ENCODE measurements at places on chromosomes 6 and 20. TPM values are rescaled to one million over a fixed set of nuclear protein-coding genes. Genes with fewer than 3 reads are reported as not detected.

DNA sequence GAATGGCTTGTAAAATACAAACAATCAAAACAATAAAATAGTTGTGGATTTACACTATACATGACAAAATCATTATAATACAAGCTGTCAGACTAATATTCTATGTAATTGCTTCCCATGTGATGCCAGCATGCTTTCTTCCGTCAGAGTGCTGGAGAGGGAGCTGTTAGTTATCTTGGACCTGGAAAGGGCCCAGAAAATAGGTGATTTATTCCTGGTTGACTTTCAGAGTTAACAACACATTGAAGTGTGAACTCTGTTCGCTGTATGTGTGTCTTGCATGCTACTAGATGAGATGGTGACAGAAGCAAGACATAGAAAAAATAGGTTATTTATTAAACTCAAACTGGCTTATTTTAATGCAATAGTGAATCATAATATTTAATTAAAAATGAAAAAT is 70.2 kb downstream of the CDYL start:
- no peak for DNase-seq

DNA sequence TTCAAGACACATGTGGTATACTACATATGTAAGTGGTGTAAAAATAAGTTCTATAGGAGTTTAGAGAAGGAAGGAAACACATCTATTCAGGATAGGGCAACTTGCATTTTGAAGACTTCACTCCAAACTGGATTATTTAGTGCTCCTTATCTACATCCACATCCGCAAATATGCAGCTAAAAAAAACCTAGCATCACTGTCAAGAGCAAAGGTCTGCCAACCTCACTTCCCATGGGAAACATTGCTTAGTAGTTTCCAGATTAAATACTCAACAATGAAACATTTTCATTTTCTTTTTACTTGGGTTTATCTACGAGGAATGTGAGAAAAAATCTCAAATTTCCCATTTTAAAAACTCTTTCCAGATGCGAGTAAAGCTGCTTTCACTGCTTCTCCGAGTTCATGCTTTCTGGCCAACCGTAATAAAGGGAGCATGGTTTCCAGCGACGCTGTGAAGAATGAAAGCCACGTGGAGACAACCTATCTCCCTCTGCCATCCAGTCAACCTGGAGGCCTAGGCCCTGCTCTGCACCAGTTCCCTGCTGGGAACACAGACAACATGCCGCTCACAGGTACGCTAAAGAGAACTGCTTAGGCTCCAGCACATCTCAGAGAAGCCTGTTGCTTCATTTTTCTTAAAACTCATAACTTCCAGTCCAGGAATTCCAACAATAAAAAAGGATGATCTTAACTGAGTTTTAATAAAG is 48.2 kb downstream of the RFX6 start:
- no peak for DNase-seq

DNA sequence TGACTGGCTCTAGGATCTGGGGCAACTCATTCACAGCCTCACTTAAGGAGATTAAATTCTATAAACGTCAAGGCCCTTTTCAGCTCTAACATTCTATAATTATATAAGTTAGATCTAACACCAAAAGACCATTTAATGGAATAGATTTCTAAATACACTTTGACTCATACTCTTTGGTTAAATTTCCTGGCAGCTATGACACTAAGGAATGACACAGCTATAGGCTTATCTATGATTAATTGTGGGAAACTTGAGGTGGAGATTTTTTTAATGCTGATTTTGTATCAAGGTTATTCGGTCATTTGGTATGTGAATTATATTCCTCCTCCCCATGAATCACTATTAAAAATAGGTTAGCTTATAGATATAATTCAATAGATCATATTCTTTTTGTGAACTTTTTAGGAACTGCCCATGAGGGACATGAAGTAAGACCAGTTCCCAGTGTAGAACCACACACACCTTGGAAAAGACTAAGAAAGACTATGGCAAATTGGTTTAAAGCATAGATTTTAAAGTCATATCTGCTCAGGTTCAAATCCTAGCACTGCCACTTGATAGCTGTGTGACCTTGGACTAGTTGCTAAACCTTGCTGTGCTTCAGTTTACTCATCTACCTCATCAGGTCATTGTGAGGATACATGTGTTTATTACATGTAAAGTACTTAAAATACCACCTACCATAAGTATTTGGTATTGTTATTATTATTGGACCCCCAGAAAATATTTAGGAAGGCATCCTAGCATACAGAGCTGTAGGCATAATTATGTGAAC is 116.0 kb downstream of the CRYBG1 start:
- no peak for DNase-seq

DNA sequence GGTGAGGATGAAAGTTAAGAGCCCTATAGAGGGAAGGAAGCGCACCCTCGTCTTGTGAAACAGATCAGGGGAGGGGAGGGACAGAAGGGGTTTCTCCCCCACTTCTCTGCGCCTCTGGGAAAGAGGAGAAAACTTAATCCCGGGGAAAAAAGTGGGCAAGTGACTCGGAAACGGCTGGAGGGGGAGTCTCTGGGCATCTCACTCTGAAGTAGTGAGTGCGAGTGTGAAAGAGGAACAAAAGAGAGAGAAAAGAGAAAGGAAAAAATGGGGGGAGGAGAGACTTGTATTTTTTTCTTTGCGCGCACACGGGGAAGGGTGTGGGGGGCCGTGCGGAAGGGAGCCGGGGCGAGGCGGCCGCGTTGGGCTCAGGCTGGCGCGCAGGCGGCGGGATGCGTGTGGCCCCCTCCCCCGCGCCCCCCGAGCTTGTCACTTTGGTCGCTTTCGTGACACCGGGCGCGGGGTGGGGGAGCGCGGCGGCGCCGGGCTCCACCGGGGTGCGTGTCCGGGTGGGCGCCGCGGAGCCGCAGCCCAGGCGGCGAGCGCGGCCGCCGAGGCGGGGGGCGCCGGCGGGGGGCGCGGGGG is 454 bp downstream of the L3MBTL3 start:
- DNase-seq, result peak; percentile 47

DNA sequence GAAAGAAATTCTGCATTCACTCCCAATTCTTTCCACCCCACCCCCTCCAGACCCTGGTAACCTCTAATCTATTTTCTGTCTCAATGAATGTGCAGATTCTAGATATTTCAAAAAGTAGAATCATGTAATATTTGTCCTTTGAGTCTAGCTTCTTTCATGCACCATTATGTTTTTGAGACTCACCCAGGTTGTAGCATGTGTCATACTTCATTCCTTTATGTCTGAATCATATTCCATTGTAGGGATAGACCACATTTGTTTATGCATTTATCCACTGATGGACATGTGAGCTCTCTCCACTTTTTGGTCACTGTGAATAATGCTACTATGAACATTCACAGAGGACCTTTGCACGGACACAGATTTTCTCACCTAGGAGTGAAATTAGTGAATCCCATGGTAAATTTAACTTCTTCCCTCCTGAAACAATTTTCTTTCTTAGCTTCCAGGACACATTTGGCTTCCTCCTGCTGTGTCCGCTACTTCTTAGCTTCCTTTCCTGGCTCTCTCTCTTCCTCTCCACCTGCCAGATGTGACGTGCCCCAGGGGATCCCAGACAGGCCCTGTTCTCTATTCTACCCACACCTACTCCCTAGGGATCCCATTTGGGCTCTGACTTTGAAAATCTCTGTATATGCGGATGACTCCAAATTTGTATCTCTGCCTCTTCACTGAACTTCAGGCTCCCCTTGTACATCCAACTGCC is 24.1 kb upstream of the ARFGEF2 start:
- DNase-seq, result no peak

DNA sequence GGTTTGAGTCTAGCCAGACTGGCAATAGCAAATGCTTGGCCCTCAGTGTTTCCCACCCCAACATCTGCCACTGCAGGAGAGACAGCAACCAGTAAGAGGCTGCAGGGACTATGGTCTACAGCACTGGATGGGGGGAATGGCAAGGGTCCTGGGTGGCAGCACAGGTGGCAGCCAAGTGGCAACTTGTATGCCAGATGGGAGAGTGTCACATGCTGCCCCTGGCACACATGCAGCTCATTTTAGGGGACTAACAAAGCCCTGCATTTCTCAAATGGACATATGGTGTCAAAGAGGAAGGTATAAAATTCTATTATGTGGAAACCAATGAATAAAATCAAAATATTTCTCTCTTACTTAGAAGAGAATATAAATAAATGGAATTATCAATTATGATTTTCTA is 298.7 kb upstream of the MARCKS start:
- no peak for DNase-seq

DDAH2 gene
- total RNA-seq, result 90.9 TPM

DUSP22 gene
- total RNA-seq, result 14.7 TPM

ZNFX1 gene
- 13.0 TPM for total RNA-seq

All from frontal cortex (tissue), 4 donors.